ENCODE measurements at places on chromosomes 1 and 21. TPM values are rescaled to one million over a fixed set of nuclear protein-coding genes. Genes with fewer than 3 reads are reported as not detected.

DNA sequence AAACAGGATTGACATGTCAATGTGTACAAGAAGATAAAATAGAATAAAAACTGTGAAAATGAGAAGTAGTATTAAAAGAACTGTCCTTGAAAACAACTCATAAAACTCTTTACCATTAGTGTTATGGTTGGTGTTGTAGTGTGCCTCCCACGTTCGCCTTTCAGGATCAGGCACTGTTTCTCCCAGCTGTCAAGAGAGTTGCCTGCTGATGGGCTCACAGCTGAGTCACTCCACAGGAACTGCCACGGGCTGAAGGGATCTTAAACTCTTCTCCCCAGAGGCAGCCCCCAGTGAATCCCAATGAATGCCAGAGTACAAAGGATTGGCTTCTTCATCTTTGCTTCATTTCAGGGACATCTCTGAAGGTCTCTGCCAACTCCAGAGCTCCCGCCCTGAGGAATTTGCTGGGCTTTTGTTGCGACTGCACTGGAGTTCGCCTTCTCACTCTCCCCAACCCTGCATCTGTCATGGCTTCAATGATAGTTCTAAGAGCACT lies 119.6 kb downstream of the ADGRL2 start:
- H3K36me3 ChIP-seq = no peaks in the 10 kb centered on the region
- no peak overlapping the region for H3K27ac ChIP-seq
- H3K4me1 ChIP-seq = no peaks in the 10 kb centered on the region
- no peak overlapping the region for H3K4me3 ChIP-seq
- no peaks in the 10 kb centered on the region for H3K27me3 ChIP-seq
- DNase-seq = no peak

GRCh38 chr1:186306533-186306932 lies 68.5 kb downstream of the TPR start:
- H3K27me3 ChIP-seq = no peaks in the 10 kb centered on the region
- H3K4me3 ChIP-seq = no peak overlapping the region
- peaks cover 3% of the 10 kb centered on the region for H3K4me1 ChIP-seq
- peak overlapping the region; percentile 58 for H3K27ac ChIP-seq

- H3K27ac ChIP-seq = no peak overlapping the region
- no peaks in the 10 kb centered on the region for H3K36me3 ChIP-seq
- DNase-seq = no peak
- H3K27me3 ChIP-seq = no peaks in the 10 kb centered on the region
- no peak overlapping the region for H3K4me3 ChIP-seq
Observed at GRCh38 chr21:33206771-33207281, 22.9 kb upstream of the IFNAR2 start.

- H3K27me3 ChIP-seq = no peaks in the 10 kb centered on the region
- no peak overlapping the region for H3K27ac ChIP-seq
- no peak overlapping the region for H3K4me3 ChIP-seq
Observed at GRCh38 chr21:43373362-43374227, 53.3 kb downstream of the SIK1 start.

DNA sequence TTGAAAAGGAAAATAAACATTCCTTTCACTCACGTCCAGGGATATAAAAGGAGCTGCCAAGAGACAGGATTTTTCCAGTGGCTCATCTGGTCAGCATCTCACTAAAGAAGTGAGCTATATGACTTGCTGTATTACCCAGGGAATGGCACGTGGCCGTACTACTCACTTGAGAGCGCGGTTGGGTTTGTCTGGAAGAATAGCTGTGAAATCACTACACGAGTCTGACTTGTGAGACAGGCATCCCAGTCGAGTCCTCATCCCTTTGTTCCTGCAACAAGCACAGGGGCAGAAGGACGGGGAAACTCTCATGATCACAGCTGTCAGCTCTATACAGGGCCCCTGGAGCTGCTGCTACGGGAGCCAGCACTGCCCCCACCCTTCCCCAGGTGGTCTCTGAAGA lies 17.7 kb downstream of the RGS8 start:
- no peak for DNase-seq
- no peaks in the 10 kb centered on the region for H3K27me3 ChIP-seq
- no peaks in the 10 kb centered on the region for H3K4me1 ChIP-seq
- no peak overlapping the region for H3K4me3 ChIP-seq

Gene TMEM81
- total RNA-seq = 8.9 TPM

Gene GNG12
- not detected for total RNA-seq

Gene AADACL3
- not detected for total RNA-seq

Gene VSIG8
- not detected for total RNA-seq

Gene TMEM51
- total RNA-seq = 0.79 TPM

Gene GBP2
- 200 TPM for total RNA-seq
